Activated CD8-positive, alpha-beta memory T cell treated with anti-CD3 and anti-CD28 coated beads, Interleukin-2, amount 50 U/mL, for 4 hours (primary cell): ENCODE measurements at places on chromosomes 7 and 10.

GRCh38 chr10:3272300-3272699 lies 99.7 kb upstream of the PITRM1 start:
- no peak for DNase-seq

GRCh38 chr10:11856678-11857077 lies 33.5 kb downstream of the PROSER2 start:
- DNase-seq = no peak

DNA sequence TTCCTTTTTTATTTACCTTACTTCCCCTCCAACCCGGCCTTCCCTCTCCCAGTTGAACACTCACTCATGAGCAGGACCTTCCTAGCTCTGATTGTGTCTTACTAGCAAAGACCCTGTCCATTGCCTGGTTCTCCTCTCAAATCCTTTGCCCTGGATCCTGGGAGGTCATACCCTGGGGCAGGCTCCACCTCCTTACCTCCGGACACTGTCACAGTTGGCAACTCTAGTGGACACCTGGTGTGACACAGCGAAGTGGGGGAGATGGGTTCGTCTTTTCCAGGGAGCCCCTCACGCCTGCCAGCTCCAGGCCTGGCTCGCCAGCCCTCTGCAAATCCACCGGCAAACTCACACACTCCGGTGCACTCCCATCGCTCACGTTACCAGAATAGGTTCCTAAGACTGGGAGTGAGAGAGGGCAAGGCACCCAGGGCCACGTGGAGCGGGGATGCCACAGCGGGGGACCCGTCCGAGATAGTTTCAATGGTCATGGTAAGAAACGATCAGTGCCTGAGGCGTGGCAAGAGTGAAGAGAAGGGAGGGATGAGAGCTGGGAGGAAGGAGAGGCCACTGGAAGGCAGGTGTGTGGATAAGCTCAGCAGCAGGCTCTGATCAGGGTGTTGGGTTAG lies 30.9 kb upstream of the TMEM72 start:
- DNase-seq = no peak

- no peak for DNase-seq
Observed at GRCh38 chr7:150957133-150958020, 20.7 kb downstream of the KCNH2 start.

- DNase-seq = no peak
Observed at GRCh38 chr7:44074349-44074695, 8.0 kb downstream of the POLM start.

- no peak for DNase-seq
Observed at GRCh38 chr10:110422548-110422947, 75.2 kb upstream of the DUSP5 start.
